ENCODE measurements at places on chromosomes 3 and 15. TPM values are rescaled to one million over a fixed set of nuclear protein-coding genes. Genes with fewer than 3 reads are reported as not detected.

DNA sequence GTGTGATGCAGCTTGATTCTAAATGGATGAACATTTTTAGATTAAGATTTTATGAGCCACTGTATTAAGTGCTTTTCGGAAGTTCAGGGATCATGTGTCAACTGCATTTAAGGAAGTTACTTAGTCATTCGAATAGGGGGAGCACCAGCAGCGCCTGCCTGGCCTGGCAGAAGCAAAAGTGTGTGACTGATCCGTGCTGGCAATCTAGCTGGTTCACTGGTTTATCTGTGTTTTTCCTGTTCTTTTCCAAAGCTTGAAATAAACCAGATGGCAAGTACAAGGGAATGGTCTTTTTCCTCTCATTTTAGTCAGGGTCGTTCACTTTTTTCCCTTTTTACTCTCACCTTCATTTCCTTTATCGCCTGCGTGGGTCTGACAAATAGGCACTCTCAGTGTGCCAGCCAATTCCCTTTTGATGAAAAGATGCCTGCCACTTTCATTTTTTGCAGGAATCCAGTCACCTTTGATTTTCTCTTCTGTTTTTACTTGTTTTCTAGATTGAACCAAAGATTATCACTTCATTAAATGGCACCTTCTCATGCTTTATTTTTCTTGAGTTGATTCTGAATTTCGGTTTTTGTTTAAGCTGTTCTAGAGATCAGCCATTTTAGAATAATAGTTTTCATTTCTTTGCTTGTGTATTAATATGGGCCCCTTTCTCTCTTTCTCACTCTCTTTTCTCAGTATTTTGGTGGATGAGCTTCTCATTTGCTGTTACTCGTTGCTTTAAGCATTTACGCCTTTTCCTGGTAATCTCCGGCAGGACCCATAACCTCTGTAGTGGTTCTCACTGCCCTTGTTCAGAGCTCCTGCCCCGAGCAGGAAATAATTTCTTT is 2.8 kb downstream of the ABHD2 start:
- DNase-seq: peak; percentile 72
- peak overlapping the region; percentile 91 for H3K4me3 ChIP-seq
- no peaks in the 10 kb centered on the region for H3K36me3 ChIP-seq
- H3K27ac ChIP-seq: peak overlapping the region; percentile 90
- H3K27me3 ChIP-seq: no peaks in the 10 kb centered on the region
- peaks cover 67% of the 10 kb centered on the region for H3K4me1 ChIP-seq

- no peaks in the 10 kb centered on the region for H3K27me3 ChIP-seq
- H3K36me3 ChIP-seq: no peaks in the 10 kb centered on the region
- peak; percentile 39 for DNase-seq
- no peaks in the 10 kb centered on the region for H3K4me1 ChIP-seq
- H3K27ac ChIP-seq: no peak overlapping the region
Measured at GRCh38 chr3:197335428-197336132, 37.2 kb upstream of the DLG1 start.

- no peaks in the 10 kb centered on the region for H3K36me3 ChIP-seq
- H3K27ac ChIP-seq: no peak overlapping the region
- H3K27me3 ChIP-seq: no peaks in the 10 kb centered on the region
- no peak overlapping the region for H3K4me3 ChIP-seq
- DNase-seq: no peak
- no peaks in the 10 kb centered on the region for H3K4me1 ChIP-seq
Measured at GRCh38 chr3:127606086-127606805, 8.0 kb downstream of the MCM2 start.

- no peak overlapping the region for H3K4me3 ChIP-seq
- H3K4me1 ChIP-seq: no peaks in the 10 kb centered on the region
- DNase-seq: no peak
- no peak overlapping the region for H3K27ac ChIP-seq
- no peaks in the 10 kb centered on the region for H3K27me3 ChIP-seq
Measured at GRCh38 chr3:19598870-19599269, 335.1 kb downstream of the EFHB start.

NCEH1 gene
- total RNA-seq: 5.0 TPM

SLC27A2 gene
- 183 TPM for total RNA-seq

RETNLB gene
- not detected for total RNA-seq

DNA sequence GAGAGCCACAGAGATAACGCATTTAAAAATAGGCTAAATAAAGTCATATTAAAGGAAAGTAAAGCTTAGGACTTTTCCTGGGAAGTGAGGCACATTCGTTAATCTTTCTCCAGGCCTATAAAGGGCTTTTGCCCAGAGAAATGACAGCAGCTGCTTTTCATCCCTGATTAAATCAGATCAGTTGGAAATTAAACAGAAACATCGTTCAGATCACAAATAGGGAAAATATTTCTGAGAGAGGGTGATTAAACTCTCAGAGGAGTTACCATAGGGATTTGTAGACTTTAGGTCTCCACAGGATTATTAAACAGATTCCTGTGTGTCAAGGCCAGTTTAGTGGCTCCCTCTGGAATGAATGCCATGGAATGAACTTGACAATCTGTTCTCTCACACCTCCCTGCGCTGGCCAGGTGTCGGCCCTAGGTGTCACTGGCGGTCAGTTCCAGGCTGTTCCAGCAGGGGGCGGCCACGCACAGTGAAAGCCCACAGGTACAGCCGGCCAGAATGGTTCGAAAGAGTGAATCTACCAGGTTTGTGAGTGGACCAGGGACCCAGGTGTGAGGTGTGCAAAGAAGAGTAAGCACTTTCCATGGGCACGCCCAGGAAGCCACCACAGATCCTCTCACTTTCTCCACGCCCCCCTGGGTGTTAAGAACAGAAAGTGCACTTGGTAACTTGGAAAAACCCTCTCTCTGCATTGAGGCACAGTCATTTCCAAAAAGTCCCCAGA is 253.0 kb upstream of the RASGRP1 start:
- no peaks in the 10 kb centered on the region for H3K27me3 ChIP-seq
- no peaks in the 10 kb centered on the region for H3K4me1 ChIP-seq
- DNase-seq: peak; percentile 85
- H3K27ac ChIP-seq: no peak overlapping the region

STAC gene
- total RNA-seq: 0.57 TPM

DNA sequence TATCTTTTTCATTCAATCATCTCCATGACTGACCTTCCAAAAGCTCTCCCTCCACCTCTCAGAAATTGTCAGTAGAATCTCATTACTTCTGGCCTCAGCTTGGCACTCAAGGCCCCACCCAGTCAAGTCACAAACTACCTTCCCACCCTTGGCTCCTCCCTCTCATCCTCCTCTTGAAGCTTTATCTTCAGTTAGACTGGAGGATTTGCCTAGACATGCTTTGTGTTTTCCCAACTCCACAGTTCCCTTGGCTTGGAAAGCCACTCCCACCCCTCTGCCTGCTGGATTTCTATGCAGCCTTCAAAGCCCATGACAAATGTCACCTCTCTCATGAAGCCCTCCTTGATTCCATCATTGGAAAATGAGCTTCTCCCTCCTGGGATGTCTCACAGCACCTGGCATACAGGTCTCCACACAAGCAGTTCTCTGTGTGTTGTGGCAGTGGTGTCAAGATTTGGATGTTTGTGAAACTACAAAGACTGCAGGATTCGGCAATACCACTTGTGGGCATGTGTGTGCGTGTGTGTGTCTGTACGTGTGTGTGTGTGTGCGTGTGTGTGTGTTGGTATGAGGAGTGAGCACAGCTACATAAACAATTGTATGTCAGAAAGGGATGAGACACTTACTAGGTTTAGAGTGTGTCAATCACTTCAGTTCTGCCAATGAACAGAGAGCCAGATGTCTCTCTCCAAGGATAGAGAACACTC is 45.3 kb upstream of the VPS8 start:
- DNase-seq: no peak
- H3K27ac ChIP-seq: no peak overlapping the region

STXBP5L gene
- not detected for total RNA-seq

DNA sequence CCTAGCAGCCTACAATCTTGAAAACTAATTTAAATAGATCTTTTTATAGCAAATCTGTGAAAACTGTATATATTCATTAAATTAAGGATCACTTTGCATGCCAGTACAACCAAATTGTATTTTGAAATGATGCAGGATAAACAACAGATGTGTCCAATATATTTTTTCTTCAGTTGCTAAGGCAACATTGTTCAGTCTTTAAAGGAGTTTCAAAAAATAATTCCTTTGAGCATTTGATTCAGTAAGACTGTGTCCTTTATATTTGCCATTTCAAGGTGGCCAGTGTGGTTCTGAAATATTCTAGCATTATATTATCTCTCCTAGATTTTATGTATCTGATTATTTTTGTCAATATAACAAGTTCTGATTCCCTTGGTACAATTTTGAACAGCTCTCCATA is 254.7 kb downstream of the PLOD2 start:
- H3K27me3 ChIP-seq: no peaks in the 10 kb centered on the region
- no peak overlapping the region for H3K4me3 ChIP-seq
- no peaks in the 10 kb centered on the region for H3K36me3 ChIP-seq
- no peaks in the 10 kb centered on the region for H3K4me1 ChIP-seq
- DNase-seq: no peak
- H3K27ac ChIP-seq: no peak overlapping the region

IGSF11 gene
- not detected for total RNA-seq

DNA sequence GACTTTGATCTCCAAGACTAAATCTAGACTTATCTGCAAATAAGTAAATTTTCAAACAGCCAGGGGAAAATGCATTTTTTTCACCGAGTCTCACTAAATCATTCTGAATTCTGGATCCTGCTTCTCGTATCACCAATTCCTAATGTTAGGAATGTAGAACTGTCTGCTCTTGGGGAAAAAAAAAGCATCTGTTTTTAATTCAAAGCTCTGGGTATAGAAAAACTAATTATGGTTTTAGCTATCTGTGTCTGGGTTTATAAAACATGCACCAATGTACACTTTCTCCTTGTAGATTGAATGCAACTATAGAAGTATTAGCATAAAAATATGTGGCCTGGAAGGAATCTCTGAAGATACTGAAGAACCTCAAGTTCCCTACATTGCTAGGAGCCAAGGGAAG is 4.8 kb upstream of the CDAN1 start:
- no peak for DNase-seq
- no peak overlapping the region for H3K27ac ChIP-seq
- H3K4me1 ChIP-seq: peaks cover 4% of the 10 kb centered on the region

DNA sequence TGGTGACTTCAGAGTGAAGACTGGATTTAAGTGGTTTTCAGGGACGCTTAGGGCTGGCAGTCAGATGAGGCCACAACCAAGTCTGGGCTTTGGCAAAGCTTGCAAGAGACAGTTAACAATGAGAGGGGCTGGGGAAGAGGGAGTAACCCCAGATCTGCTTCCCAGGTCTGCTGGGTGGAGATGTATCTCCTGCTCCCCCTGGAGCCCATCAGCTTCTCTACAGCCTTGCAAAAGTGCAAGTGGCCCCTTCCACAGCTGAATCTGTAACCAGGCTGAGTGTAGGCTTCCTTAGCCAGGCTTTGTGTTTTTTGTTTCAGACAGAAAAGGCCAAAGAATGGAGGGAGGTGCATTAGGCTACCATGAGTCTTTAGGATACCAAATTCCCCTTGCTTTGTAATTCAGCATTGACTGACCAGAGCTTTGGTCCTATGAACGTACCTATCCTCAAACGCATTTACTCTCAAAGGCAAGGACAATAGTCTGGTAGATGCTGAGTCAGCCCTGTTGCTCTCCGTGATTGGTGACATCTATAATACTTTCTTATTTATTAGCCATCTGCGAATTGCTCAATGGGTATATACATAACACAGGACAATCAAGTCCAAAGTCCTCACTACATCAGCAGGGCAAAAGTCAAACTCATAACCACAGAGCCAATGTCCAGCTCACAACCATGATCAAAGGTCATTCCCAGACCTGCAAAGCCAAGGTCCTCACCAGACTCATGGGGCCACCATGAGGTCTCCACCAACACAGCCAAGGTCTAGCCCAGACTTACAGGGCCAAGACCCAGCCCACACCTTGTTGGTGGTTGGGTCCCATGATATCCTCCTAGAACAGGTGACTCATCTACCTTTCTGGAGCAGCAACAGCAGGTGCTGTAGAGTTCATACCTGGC is 17.1 kb downstream of the CCDC13 start:
- no peaks in the 10 kb centered on the region for H3K4me1 ChIP-seq
- no peaks in the 10 kb centered on the region for H3K27me3 ChIP-seq
- DNase-seq: peak; percentile 70
- H3K4me3 ChIP-seq: no peak overlapping the region
- H3K27ac ChIP-seq: peak overlapping the region; percentile 61

DNA sequence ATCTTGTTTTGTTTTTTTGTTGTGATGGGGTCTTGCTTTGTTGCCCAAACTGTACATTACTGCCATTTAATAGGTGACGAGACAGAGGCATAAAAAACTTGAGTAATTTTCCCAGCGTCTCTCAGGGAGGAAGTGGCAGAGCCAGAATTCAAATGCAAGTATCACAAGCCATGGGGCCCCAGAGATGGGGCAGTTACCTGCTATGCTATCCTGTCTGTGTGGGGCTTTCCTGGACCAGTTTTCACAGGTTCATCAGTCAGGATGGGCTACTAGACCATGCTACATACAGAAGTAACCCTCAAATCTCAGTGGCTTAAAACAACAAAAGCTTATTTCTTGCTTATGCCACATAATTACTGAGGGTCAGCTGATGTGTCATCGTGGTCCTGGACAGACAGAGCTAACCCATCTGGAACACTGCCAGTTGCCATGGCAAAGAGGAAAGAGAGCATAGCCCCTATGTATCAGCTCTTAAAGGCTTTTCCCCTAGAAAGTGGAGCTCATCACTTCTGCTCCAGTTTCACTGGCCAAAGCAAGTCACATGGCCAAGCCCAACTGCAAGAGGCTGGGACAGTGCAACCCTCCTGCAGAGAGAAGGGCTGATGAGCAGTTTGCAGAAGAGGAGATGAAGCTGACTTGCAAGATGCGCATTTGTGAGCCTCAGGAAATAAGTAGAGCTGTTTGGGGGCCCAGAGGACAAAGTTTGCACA is 31.7 kb upstream of the SYNM start:
- no peaks in the 10 kb centered on the region for H3K4me1 ChIP-seq
- H3K27me3 ChIP-seq: no peaks in the 10 kb centered on the region
- H3K27ac ChIP-seq: no peak overlapping the region
- no peak overlapping the region for H3K4me3 ChIP-seq
- H3K36me3 ChIP-seq: no peaks in the 10 kb centered on the region
- DNase-seq: no peak

GRCh38 chr15:37125143-37125542 is 24.8 kb upstream of the MEIS2 start:
- no peaks in the 10 kb centered on the region for H3K27me3 ChIP-seq
- no peak overlapping the region for H3K4me3 ChIP-seq
- H3K36me3 ChIP-seq: no peaks in the 10 kb centered on the region
- no peak overlapping the region for H3K27ac ChIP-seq

All from right lobe of liver (tissue), 6 donors.